ENCODE measurements at places on chromosomes 2 and 18.

- DNase-seq = no peak
These were observed 116.9 kb downstream of the PHLPP1 start for GRCh38 chr18:62832282-62832681.

GRCh38 chr2:4962419-4962818 is 729.8 kb upstream of the SOX11 start:
- no peak for DNase-seq

DNA sequence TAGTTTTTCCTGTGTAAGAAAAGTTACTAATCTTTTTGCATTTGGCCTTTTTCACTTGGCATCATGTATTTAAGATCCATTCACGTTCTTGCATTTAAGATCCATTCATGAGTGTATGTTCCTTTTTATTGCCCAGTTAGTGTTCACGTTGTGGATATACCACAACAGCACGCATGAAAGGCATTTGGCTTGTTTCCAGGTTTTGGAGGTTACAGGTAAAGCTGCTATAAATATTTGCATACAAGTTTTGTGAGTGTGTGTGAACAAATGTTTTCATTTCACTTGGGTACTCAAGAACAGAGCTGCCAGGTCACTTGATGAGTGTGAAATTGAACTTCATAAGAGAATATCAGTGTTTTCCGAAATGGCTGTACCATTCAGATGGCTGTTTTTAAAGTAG is 121.2 kb downstream of the CCBE1 start:
- DNase-seq = no peak

DNA sequence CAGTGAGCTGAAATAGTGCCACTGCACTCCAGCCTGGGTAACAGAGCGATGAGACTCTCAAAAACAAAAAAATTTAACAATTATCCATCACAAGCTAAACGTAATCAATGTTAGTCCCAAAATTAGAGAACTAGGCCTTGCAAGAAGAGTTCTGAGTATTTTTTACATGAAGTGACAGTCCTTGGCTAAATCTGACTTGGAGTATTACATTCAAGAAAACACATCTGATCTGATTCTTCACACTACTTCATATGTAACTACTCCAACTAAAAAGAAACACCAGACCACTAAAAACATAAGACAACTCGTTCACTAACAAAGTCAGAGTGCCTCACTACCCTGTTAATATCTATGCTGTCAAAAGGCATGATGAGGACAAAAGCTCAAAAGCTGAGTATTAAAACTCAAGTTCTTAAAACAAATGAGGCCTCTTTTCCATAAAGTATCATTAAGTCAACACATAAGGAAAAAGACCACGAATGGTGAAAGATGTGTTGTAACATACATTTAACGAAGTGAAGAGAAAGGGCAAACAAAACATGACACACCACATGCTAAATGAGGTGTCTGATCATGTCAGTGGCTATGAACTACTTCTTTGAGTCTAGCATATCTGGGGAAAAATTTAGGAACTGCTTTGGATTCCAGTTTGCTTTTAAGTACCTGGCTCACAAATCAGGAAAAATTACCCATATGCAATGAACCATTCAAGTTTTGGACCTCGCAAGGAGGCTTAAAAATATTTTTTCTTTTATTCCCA is 42.4 kb downstream of the TRIP12 start:
- no peak for DNase-seq

DNA sequence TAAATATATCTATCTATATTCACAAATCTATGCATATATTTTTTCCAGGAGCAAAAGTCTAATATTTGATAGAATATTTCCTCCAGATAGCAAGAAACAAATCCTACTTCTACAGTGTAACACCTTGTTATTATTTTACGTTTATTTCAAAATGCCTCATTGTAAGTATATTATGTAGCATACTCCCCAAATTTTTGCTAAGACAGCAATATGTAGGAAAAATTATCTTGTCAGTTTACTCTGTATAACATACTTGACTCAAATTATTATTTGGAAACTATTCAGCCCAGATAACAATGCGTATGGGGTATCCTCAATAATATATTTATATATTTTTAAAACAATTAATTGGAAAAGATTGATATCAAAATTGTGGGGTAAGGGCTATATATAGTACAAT is 313.2 kb downstream of the NR4A2 start:
- DNase-seq = no peak

- DNase-seq = no peak
These were observed 157.9 kb upstream of the TTC39C start for GRCh38 chr18:23856466-23857163.

DNA sequence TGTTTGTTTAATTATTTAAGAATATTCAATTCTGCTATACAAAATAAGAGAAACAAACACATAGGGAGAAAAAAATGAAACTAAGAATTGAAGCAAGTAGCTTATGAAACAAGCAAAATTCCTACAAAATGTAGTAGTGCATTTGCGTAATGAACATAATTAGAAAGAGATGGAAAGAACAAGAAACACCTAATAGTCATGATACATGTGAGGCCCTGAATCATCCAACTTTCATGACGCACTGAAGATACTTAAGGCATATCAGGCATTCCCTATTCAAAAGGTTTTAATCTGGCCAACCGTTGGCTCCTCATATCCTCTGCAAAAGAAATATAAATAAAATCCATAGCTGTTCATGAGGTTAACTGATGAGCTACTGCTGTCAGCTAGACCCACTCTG is 14.5 kb upstream of the NAB1 start:
- no peak for DNase-seq

- no peak for DNase-seq
These were observed 42.4 kb downstream of the TCF7L1 start for GRCh38 chr2:85175369-85176299.

GRCh38 chr2:240588669-240589068 is 2.1 kb downstream of the CAPN10 start:
- no peak for DNase-seq

- DNase-seq = no peak
These were observed 49.1 kb downstream of the DLGAP1 start for GRCh38 chr18:4405965-4406364.

- DNase-seq = no peak
These were observed 40.0 kb downstream of the SIGLEC15 start for GRCh38 chr18:45865466-45865865.

DNA sequence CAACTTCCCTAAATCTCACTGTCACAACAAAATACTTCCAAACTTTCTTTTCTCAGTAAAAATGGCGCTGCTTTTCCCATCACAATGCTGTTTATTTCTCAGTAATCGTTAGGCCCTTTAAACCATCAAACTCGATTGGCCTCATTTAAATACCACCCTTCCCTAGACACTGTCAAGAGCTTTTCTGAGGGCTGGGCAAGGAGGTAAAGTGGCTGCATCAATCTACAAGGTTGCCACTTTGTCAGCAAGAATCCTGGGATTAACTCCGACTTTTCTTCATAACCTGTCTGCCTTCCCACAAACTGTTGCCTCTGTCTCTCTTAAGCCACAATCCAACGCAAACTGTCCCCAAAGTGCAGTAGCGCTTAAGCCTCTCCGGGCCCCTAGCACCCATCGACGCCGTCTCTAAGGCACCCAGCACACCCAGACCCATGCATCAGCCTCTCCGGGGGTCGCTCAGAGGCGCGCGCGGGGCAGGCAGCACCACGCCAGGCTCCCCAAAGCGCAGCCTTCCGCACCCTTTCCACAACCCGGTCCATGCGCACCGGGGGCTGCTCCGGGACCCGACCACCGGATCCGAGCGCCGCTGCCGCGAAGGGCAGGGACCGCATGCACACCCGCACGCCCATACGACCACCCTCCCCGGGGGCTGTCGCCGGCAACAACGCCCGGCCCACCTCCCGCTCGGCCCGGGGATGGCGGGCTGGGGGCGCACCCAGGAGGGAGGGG is 683 bp downstream of the MBOAT2 start:
- no peak for DNase-seq

GRCh38 chr2:219344751-219345430 is 12.3 kb upstream of the RESP18 start:
- DNase-seq = no peak

GRCh38 chr2:59920961-59921360 is 632.5 kb downstream of the BCL11A start:
- DNase-seq = no peak

DNA sequence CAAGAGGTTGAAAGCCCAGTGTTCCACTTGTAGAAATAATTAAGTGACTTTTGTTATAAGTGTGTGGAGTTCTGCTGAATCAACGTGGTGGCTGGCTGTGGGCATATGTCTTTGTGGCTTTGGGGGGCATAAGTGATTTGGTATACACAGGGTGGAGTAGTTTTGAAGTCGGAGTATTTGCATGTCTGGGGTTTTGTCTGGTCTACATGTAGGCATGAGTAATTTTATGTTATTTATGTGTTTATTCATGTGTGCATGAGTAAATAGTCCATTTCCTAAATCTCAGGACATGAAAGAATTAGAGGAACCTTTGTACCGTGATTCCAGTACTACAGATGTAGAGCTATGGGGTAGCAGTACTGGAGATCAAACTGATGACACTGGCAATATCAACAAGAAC is 179.7 kb downstream of the DYSF start:
- DNase-seq = no peak

DNA sequence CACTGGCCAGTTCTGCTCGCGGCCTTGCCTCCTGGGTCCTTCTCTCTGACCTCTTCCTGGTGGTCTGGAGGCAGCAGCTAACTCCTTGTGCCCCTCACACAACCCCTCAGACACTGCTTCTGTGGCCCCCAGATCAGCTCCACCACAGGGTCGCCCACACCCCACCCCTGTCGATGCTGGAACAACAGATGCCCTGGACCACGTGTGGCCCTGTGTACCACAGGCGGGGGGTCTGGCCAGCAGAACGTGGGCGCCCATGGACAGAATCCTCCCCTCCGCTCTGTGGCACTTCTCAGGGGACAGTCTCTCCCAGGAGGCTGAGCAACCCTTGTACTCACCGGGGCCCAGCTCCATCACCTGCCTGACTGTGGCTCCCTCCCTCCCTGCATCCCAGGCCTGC is 245.6 kb downstream of the NDUFA10 start:
- no peak for DNase-seq

DNA sequence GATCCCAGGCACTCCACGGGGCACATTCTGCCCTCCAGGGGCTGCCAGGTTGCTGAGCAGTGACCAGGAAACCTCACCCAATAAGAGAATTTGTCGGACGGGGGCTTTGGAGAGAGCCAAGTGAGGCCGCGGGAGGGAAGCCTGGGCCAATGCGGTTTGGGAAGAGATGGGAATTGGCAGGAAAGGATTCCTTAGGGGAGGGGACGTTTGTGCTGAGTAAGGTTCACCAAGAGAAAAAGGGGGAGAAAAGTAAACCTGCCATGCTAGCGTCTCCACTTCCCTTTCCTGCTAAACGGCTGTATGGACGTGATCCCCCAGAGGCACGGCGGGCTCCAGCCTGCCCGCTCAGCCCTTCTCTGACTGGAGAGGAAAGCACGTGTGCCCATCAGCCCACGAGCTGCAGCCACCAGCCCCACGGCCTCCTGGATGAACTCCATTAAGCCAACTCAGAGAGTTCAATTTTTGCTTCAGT is 194.4 kb upstream of the ID2 start:
- no peak for DNase-seq

DNA sequence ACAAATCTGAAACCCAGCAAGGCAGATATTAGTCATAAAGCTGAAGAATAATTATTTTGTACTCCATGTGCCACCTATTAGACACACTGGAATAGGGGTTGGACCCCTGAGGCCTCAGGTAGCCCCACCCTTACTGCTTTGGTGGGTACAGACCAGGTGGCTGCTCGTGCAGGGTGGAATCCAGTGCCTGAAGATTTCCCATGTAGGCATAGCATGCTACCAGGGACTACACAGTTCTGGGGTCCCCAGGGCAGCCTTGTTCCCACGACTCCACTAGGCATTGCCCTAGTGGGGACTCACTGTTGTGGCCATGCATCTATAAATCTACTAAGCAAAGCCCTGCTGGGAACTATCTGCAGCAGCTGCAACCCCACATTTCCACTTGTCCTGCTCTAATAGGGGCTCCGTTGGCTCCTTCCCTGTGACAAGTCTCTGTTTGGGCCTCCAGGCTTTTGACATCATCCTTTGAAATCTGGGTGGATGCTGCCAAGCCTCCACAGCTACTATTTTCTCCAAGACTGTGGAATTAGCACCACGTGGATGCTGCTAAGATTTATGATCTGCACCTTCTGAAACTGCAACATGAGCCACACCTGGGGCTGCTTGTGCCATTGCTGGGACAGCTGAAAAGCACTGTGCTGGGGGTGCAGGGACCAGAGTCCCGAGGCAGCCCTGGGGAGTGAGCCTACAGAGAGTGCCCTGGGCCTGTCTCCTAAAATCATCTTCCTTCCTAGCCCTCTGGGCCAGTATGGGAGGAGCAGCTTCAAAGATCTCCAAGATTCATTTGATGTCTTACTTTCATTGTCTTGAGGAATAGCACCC is 303.8 kb downstream of the FSIP2 start:
- no peak for DNase-seq

DNA sequence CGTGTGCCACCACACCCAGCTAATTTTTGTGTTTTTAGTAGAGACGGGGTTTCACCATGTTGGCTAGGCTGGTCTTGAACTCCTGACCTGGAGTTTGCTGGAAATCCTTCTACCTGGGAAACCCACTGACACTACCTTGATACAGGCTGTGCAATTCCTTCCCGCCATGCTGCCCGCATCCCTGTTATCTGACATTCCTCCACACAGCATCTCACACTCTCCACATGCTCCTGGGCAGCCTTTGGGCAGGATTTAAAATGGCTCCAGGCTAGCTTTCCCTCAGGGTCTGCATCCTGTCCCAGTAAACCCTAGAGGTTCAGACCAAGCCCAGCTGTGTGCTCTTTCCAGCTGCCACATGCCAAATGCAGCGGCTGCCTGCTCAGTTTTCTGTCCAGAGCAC is 319.5 kb upstream of the CXCR4 start:
- DNase-seq = no peak

Data from activated CD8-positive, alpha-beta memory T cell treated with anti-CD3 and anti-CD28 coated beads for 4 hours (primary cell).